Left forelimb (tissue), 1 donor: ENCODE measurements at places on chromosomes 7 and 10.
A peak's percentile ranks its signal among the peaks of the same experiment; 100 is the strongest.

- DNase-seq = no peak
Measured at GRCh38 chr10:121155742-121156474, 304.7 kb downstream of the WDR11 start.

GRCh38 chr10:67818323-67818722, 19.7 kb downstream of the DNAJC12 start:
- DNase-seq = no peak

- DNase-seq = no peak
Measured at GRCh38 chr7:116180302-116180701, 30.0 kb upstream of the TES start.

GRCh38 chr7:122893486-122893885, 7.2 kb upstream of the CADPS2 start:
- no peak for DNase-seq

- no peak for DNase-seq
Measured at GRCh38 chr10:103651783-103652476, 158.4 kb downstream of the NEURL1 start.

- DNase-seq = no peak
Measured at GRCh38 chr7:84336303-84336702, 141.7 kb upstream of the SEMA3A start.

DNA sequence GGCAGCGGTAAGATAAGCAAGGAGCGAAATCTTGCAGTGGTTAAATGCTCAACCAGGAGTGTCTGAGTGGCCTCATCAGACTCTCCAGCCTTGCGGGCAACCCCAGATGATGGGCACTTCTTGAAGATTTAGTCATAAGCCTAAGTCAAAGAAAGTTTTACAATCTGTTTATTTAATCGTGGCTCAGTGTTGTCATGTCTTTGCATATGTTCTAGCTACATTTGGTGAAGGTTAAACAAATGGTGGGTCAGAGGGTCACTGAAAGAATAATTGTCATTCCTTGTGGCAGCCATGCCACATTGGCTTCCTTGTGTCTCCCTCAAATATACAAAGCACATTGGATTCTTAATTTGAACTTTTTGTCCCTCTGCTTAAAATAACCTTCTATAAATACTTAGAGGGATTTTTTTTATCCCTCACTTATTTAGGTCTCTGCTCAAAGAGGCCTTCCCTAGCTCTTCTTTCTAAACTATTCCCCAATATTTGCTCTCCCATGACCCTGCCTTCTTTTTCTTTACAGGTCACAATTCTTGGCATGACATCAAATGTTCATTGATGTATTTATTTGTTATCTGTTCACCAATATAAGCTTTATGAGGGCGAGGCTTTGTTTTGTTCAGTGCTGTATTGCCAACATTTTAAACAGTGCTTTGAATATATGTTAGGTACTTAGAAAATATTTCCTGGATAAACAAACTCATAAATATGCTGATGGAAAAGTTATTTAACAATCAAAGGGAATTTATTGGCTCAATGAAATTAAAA, 68.7 kb downstream of the NEUROD6 start:
- DNase-seq = no peak

DNA sequence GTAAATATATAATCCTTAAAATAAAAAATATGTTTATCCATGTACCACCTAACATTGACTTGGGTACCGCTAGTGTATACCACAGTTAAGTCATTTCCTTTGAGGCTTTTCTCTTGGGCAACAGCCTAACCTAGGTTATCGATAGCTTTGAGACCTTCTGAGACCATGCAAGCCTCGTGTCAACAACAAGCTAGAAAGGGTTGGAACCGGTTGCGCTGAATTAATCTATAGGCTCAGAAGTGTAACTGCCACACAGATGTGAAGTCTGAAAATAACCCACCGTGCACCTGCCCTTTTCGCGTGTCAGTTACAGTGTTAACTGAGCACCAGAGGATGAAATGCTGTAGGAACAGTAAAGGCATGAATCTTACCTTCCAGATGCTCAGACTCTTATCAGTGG, 59.8 kb downstream of the ARID5B start:
- DNase-seq = no peak

DNA sequence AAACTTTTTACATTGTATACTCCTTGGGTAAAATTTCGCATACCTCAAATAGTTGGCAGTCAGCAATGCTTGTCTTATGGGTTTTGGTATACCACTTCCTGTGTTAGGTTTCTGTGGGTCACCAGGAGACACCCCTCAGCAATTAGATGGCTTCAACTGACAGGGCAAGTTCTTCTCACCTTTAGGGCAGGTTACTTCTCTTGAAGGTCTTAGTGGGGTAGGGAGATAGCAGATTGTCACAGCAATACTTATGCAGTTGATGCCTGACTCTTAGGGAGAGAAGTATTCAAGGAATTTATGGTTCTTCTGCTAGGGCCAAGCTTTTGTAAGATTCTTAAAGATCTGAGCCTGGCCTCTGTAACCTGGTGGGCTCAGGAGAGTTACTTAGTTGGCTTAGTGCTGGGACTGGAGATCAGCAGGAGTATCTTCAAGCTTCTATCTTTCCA, 42.9 kb downstream of the MKLN1 start:
- no peak for DNase-seq

GRCh38 chr10:59383436-59383835, 21.1 kb upstream of the FAM13C start:
- DNase-seq = no peak

DNA sequence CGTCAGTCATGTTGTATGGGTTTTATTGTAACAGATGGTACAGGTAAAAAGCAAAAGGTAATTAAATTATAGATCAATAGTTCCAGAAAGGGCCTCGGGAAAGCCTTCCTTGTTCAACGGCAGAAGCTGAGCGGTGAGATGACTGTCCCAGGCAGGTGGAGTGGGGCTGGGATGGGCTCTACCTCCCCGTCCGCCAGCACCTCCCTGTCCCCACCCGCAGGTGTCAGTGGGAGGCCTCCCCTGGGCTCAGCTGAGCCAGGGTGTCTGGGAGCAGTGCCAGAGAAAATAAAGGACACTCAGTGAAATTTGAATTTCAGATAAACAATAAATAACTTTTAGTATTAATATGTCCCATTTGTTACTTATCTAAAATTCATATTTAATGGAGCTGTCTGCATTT, 58.9 kb downstream of the CLRN3 start:
- no peak for DNase-seq

GRCh38 chr7:973312-973711, 2.0 kb downstream of the COX19 start:
- DNase-seq = no peak

GRCh38 chr7:137354396-137354795, 10.9 kb upstream of the PTN start:
- peak; percentile 81 for DNase-seq

GRCh38 chr7:99762680-99763327, 21.2 kb downstream of the CYP3A4 start:
- no peak for DNase-seq

- DNase-seq = no peak
Measured at GRCh38 chr7:155813546-155814315, 1.5 kb upstream of the SHH start.

- DNase-seq = no peak
Measured at GRCh38 chr10:53314876-53315275, 542.3 kb upstream of the MBL2 start.

GRCh38 chr7:36810032-36810431, 85.7 kb upstream of the AOAH start:
- no peak for DNase-seq

DNA sequence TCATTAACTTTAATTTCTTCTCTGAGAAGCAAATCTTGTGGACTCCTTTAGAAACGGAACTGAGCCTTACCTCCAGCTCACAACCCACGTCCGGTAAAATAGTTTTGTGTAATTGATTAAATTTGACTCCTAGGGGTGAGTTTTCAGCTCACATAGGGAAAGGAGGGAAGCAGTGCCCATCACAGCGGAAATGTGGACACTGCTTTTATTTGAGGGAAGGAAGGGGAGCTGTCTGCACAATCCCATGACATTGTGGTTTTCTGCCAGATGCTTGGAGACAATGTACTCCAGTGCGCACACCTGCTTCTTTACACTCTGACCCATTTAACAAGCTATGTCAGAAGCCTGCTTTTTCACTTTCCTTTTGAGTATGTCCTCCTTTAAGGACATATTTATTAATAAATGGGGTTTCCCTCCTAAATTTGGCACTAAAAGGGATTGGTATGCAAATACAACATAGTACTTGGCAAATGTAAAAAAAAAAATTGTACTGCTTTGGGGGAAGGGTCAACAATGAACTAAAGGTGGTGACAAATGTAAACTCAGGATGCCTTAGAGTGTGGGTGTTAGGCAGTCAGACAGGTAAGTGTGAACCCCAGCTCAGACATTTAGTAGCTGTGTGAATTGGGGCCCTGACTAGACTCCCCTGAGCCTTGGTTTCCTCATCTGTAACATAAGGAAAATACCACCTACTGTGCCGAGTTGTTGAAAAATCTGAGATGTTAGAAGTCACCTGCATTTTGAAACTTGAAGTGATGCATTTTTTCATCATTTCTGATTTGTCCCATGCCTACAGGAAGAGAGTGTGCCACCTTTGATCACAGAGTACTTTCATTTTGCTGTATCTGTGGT, 90.2 kb upstream of the KLF6 start:
- no peak for DNase-seq

DNA sequence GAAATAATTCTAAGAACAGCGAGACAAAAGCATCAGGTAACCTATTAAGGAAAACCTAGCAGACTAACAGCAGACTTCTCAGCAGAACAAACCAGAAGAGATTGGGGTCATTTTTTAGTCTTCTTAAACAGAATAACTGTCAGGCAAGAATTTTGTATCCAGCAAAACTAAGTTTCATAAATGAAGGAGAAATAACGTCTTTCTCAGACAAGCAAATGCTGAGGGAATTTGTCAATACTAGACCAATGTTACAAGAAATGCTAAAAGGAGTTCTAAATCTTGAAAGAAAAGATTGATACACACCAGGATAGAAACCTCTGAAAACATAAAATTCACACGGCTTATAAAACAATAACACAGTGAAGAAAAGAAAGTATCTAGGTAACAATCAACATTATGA, 22.6 kb downstream of the BICC1 start:
- no peak for DNase-seq

GRCh38 chr10:4151466-4151865, 366.5 kb upstream of the KLF6 start:
- DNase-seq = no peak

DNA sequence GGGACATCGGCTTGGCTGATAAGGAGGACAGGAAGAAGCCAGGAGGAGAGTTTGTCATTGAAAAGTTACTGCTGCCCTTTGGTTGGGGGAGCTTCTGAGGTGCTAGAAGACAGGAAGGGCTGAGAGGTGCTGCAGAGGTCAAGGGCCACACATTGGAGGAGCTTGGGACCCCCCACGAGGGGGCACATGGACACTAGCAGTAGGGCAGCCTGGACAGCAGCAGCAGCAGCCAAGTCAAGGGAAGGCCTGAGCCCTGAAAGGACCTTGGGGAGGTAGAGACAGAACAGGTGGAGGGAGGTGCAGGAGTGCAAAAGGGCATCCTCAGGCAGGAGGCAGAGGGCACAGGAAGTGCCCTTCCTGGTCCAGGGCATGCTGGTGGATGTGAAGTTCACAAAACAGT, 439.7 kb upstream of the IGFBP3 start:
- DNase-seq = no peak

- DNase-seq = no peak
Measured at GRCh38 chr10:114396464-114396863, 7.8 kb downstream of the AFAP1L2 start.

GRCh38 chr10:91779011-91779605, 19.1 kb upstream of the TNKS2 start:
- DNase-seq = no peak

DNA sequence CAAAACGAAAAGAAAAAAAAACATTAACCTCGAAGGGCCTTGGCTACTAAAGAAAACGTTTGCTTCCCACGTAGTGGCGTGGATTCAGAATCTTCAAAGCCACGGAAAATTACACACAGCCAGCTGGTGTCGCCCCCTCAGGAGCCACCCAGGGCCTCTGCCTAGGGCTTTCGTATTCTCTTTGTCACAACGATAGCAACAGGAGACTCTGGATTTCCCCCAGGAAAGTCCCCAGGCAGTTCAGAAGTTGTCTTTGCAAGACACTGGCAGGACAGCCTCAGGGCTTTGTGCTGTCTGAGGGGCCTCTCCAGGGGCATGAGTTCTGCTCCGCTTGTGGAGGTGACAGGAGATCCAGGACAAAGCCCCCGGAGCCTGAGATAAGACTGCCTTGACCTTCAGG, 150.2 kb upstream of the INSYN2A start:
- DNase-seq = no peak

DNA sequence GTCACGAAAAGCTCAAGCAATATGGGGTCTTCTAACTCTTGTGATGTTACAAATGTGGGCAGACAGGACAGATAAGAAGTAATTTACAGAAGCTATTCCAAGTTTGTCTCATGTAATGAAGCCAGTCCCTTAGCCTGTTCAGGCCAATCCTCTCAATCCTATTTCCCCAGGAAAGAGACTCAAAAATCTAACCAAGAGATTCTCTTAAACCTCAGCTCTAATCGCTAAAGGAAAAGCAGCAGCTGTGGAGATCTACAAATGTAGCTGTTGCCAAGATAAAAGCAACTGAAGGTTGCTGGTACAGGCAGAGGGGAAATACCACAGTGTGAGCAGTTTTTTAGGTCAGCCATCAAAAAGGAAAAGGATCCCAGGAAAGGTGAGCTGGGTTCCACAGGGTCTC, 39.3 kb downstream of the ANK3 start:
- DNase-seq = no peak

- DNase-seq = no peak
Measured at GRCh38 chr7:45514944-45515343, 59.2 kb upstream of the ADCY1 start.

DNA sequence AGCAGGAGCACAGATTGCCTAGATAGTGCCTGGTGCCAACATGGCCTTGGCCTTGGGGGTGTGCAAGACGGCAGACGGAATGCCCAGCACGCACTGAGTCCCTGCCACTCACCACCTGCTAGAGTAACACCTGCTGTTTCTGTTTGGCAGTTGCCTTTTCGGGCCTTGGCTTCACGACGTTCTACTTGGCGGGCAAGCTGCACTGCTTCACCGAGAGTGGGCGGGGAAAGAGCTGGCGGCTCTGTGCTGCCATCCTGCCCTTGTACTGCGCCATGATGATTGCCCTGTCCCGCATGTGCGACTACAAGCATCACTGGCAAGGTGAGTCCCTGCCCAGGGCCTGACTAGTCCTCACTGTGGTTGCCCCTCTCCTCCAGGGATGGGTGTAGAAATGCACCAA, 118.0 kb downstream of the PLPP4 start:
- no peak for DNase-seq

GRCh38 chr10:71233482-71233892, 21.1 kb downstream of the UNC5B start:
- no peak for DNase-seq

DNA sequence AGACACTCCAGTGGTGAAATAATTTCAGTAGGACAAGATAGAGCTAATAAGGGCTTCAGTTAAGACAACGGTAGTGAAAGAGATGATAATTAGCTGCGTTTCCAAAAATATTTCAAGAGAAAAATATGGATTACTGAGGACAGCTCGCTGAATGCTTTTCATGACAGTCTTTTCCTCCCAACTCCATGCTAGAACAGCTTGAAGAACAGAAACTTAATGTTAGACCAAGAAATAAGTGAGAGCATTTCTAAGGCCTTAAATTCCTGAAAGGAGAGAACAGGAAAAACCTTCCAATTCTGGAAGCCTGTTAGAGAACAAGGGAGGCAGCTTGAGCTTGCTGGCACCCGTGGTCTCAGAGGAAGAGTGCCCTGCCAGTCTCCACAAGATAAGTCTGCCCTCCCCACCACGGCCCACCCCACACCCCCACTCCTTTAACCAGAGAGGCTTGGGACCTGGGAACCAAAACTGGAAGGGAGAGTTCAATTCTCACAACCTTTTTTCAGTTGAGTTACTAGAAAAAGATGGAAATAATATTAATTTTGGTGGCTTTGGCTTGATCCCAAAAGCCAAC, 1148.0 kb upstream of the CELF2 start:
- no peak for DNase-seq

- DNase-seq = no peak
Measured at GRCh38 chr7:2645274-2645868, 13.6 kb downstream of the TTYH3 start.
